Stimulated activated naive CD4-positive, alpha-beta T cell treated with Interleukin-2 at 50 U/mL for 16 hours (primary cell): ENCODE measurements at places on chromosomes 3 and 15.

DNA sequence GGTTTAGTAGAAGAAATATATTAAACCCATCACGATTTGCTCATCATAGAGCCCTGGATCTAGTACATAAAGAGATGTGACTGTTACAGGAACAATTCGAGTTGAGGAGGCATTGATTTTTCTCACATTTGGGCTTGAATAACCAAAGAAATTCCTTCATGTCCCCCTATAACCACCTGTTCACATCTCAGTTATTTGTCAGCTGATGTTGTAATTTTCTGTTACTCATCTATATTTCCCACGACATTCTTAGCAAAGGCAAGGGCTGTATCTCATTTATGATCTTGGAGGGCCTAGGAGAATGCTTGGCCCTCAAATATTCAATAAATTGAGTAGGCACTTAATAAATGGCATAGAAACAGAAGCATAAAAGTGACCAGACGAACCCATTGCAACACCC lies 36.4 kb upstream of the GYG1 start:
- no peak for DNase-seq

DNA sequence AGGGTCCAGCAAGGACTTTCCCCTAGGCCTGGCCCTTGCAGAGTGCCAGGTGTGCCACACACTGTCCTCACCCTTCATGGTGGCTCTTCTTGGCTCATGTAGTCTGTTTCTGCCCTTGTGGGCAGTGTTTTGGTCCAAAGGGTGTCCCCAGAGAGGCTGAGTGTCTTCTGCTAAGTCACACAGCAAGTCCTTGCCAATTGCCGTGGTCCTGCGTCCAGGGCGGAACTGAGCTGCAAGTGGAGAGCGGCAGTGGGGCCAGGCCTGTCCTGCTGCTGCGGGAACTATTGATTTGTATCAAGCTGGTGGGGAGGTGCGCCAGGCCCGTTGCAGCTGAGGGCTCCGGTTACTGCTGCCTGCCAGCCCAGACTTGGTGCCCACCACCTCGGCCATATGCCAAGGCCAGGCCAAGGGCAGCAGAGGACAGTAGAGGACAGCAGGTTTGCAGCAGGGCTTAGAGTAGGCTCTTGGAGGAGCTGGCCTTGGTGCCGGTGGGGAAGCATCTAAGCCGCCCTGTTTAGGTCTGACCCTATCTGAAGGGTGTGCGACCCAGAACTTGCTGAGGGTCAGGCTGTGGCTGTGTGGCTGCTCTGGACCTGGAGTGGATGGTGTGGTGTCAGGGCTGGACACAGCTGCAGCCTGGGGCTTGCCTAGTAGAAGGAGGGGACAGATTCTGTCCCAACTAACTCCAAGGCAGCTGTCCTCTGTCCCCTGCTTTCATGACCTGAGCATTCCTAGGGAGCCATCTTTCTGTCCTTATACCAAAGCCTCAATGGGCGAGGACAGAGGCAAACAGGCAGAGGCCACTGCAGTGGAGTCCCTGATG lies 4.5 kb downstream of the AMIGO3 start:
- no peak for DNase-seq

DNA sequence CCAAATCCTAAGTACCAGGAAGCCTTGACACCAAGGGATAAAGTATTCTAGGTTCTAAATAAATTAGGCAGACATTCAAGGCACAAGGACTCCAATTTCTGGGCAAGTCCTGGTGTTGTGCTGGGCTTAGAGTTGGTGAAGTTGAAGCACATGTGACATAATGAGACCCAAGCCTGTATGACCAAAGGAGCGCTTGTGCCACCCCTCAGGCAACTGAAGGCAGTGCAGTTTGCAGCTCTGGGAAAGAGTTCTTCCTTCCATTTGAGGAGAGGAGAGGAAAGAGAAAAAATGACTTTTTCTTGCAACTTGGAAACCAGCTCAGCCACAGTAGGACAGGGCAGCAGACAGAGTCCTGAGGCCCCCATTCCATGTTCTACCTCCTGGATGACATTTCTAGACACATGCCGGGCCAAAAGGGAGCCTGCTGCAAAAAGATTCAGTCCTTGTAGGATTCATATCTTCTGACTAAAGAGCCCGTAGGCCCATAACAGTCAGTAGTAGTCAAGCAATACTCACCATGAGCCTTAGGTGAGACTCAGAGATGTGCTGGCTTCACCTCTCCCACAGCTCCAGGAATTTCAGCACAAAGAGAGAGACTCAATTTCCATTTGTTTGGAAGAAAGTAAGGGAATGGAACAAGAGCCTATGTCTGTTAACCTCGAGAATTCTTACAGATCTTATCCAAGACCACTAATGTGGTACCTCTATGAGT lies 588.8 kb upstream of the BCHE start:
- DNase-seq, result no peak

- DNase-seq, result no peak
These were observed 36.3 kb downstream of the KBTBD8 start for GRCh38 chr3:67034371-67034770.

DNA sequence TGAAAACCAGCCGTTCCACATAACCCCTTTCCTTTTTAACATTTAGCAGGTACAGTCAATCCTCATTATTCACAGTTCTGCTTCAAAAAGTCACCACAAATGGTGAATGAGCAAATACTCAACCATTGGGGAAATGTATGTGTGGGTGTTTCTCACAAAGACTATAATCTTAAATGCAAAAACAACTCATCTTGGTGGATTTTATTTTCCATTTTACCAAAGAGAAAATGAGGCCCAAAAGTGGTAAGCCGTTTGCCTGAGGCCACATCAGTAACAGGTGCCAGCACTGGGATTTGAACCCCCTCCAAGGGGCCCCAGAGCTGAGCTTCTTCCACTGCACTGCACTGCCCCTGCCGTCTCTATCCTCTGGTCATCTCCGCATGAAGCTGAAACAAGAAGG lies 208.8 kb downstream of the OSBPL10 start:
- no peak for DNase-seq

GRCh38 chr3:51390246-51391074 lies 625 bp upstream of the RBM15B start:
- DNase-seq, result no peak

DNA sequence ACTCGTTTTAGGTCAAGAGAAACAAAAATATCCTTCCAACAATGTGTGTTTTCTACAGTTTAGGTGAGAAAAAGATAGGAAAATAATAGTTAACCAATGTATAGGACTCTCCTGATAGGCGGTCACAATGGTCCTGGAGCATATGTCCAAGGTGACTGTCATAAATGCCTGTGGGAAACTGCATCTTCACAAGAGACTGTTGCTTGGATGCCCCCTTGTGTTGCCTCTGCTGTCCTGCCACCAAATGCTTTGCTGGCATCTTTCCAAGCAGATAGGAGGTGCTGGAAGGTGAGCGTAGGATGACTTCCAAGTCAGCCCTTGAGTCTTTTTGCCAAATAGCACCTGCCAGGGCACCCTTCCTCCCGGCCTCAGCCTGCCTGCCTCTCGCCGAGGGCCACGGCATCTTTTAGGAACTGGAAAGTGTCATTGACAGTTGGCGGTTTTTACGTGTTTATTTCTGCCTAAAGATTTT lies 24.1 kb upstream of the SACM1L start:
- DNase-seq, result peak; percentile 23

DNA sequence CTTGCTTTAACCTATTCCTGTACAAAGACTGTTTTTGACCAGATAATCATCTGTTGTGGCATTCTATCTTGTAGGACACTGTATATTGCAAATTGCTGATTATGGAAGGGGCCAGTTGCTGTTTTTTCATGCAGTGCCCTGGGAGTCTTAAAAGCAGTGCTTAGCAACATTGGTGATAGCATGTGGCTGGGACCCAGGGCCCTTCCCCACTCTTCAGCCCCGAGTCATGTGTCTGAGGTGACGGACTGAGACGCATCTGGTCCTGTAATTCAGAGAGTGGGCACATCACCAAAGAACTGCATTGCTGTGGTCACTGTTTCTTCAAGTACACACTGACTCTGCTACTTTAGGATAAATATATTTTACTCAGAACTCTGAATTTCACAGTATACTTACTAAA lies 63.4 kb downstream of the SNRK start:
- DNase-seq, result no peak

- DNase-seq, result no peak
These were observed 19.7 kb downstream of the B3GNT5 start for GRCh38 chr3:183272791-183273190.

GRCh38 chr15:87570206-87570605 lies 686.3 kb downstream of the NTRK3 start:
- no peak for DNase-seq

DNA sequence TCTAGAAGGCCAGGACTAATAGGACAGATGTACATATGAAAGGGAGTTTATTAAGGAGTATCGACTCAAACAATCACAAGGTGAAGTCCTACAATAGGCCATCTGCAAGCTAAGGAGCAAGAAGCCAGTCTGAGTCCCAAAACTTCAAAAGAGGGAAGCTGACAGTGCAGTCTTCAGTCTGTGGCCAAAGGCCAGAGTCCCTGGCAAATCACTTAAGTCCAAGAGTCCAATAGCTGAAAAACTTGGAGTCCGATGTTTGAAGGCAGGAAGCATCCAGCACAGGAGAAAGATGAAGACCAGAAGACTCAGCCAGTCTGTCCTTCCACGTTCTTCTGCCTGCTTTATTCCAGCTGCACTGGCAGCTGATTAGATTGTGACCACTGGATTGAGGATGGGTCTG lies 11.1 kb upstream of the CELF6 start:
- DNase-seq, result no peak

GRCh38 chr3:149363053-149363452 lies 14.4 kb downstream of the TM4SF1 start:
- no peak for DNase-seq

DNA sequence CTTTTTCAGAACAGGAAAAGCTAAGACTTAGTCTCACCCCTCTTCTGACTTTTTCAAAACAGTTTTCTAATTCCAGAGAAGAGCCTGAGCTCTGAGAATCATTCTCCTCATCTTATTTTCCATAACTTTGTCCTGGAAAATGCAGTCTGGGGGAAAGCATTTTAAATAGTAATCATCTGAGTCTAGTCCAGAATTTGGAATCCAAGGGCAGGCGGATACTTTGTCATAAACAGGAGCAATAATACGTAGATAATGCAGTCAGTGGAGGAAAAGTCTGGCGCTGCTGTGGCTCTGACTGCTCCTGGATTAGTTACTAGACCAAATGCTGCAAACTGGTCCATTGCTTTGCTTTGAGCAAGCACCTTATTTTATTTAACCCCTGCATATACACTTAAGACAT lies 285.0 kb downstream of the THSD4 start:
- DNase-seq, result no peak

DNA sequence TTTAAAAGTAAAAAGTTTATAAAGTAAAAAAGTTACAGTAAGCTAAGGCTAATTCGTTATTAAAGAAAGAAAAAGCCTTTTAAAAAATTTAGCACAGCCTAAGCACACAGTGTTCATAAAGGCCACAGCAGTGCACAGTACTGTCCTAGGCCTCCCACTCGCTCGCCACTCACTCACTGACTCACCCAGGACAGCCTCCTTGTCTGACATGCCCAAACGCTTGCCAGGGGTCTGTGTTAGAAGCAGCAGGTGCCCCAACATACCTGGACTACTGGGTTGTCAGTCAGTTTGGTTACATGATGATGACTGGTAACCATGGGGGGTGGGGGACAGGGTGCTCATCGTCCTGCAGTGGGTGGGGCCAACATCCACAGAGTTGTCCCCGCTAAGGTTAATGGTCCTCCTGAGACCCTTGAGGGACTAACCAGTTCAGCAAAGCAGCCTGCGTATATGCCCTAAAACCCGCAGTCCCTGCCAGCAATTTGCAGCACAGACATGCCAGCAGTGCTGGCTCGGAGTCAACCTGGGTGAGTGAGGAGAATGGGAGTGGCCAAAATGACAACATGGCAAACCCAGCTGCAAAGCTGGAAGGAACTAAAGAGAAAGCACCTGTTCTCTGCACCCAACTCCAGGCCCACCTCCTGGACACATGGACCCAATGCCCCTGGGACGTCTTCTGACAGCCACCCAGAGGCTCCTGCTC lies 49.2 kb downstream of the CYFIP1 start:
- DNase-seq, result no peak

GRCh38 chr15:29818141-29818540 lies 4.1 kb downstream of the TJP1 start:
- no peak for DNase-seq

GRCh38 chr3:27914199-27914598 lies 192.1 kb upstream of the EOMES start:
- DNase-seq, result no peak

DNA sequence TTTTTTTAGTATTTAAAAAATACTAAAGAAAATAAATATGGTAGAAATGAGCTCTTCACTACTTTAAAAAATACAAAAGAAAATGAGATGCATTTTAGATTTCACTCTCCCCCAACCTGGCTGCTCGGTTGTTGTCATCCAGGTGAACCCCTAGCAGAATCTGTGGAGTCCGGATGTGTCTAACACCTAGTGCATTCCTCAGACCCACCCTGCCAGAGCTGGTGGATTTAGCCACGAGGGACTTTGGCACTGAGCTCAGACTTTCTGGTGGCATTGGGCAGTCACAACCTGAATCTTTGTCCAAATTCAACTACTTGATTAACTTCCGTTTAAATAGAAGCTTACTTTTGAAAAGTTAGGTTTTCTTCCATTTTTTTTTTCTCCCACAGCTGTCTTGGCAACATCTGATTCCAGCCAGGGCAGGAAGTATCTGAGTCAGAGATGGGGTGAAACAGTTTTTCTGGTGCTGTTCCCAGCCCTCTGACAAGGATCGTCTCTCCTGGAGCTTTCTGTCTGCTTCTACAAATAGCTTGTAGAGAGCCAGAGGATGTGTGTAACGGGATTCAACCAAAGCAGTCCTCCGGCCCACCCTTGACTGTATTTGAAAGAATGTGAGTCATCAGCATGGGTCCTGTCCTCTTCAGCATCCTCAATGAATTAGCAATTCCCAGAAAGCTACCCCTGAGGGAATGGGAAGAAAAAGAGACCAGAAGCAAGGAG lies 301.8 kb upstream of the MCTP2 start:
- DNase-seq, result no peak

- DNase-seq, result no peak
These were observed 17.7 kb downstream of the TTC21A start for GRCh38 chr3:39124876-39125840.

- DNase-seq, result no peak
These were observed 25.7 kb downstream of the GJD2 start for GRCh38 chr15:34729056-34729455.

DNA sequence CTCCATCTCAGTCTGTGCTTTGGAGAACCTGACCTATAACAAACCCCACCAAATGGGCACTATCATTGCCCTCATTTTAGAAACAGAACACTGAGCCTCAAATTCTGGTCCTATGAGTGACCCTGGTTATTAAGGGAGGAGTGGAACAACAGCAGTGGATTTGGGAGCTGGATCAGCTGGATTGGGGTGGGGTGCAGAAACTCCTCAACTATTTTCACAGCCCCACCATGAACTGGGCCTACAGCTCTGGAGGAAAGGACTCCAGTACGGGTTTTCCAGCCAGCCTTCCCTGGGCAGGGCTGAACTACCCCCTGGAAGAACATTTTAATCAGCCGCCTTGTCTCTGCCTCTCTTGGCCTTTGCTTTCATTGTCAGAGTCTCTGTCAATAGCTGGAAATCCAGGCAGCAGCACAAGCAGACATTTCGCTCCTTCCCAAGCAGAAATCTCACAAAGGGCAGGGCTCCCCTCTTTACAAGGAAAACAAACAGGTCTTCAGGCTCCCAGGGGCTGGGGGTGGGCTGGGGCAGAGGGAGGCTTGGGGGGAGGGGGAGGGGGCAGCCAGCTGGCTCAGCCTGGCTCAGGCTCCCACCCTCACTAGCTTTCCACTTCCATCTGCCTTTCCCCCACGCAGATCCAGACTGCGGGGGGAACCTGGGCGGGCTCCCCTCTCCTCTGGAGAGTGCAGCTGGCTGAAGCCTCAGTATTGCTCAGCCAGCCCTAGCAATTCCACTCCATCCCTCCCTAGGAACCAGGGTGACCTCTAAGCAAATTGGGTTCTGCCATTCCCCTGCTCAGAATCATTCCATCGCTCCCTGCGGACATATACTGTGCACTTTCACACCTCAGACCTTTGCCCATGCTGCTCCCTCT lies 13.7 kb upstream of the TLE3 start:
- no peak for DNase-seq
